ENCODE measurements at places on chromosomes 11 and 22.

GRCh38 chr22:46678785-46679700 lies 58.9 kb downstream of the GRAMD4 start:
- DNase-seq, result no peak

DNA sequence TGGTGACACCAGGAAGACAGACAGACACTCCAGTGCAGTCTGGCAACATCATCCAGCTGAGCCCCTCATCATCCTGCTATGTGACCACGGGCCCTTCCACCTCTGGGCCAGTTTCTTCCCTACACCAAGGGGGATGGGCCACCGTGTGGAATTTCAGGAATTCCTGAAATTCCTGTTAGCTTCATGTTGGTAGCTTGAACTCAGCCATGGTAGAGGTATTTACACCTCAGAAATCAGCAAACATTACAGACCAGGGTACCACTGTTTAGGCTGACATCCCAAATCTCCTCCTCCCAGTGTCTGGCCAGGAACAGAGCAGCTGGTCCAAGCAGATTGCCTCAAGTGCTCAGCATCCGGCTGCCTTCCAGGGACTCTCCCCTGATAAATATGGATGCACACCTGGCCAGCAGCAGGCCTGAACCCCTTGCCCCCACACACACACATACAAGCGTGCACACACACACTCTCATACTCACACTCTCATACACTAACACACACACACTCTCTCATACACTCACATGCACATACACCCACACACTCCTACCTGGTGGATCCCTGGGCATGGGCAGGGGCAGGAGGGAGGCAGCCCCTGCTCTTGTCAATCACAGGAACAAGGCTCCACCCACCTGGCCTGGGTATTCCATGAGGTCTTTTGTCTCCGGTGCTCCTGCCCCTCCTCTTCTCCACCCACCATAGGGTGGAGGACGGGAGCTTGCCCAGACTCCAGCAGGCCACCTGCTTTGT lies 85.2 kb downstream of the BUD13 start:
- DNase-seq, result no peak

- no peak for DNase-seq
Measured at GRCh38 chr11:78935398-78936068, 360.9 kb upstream of the NARS2 start.

GRCh38 chr22:50167689-50168489 lies 2.6 kb upstream of the PANX2 start:
- DNase-seq, result no peak

- DNase-seq, result no peak
Measured at GRCh38 chr11:8604078-8604723, 10.2 kb upstream of the STK33 start.

DNA sequence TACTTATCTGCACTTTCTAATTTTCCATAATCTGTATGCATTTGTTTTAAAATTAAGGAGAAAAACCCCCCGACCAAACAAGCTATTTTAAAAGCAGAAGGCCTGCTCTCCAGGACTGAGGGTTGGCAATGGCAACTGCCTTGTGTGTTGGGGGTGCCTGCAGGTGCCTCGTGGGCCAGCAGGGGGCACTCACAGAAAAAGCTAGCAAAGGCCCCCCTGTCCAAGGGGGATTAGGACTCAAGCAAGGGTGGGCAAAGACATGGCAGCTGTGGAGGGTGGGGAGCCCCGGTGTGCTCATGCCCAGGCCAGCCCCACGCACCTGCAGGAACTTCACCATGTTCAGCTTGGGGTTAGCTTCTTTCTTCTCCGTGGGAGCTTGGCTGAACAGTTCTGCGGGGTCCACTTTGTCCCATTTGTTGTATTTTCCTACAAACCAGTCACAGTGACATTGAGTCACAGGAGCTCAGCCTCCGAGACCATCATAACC lies 10.3 kb downstream of the TOP3B start:
- DNase-seq, result no peak

DNA sequence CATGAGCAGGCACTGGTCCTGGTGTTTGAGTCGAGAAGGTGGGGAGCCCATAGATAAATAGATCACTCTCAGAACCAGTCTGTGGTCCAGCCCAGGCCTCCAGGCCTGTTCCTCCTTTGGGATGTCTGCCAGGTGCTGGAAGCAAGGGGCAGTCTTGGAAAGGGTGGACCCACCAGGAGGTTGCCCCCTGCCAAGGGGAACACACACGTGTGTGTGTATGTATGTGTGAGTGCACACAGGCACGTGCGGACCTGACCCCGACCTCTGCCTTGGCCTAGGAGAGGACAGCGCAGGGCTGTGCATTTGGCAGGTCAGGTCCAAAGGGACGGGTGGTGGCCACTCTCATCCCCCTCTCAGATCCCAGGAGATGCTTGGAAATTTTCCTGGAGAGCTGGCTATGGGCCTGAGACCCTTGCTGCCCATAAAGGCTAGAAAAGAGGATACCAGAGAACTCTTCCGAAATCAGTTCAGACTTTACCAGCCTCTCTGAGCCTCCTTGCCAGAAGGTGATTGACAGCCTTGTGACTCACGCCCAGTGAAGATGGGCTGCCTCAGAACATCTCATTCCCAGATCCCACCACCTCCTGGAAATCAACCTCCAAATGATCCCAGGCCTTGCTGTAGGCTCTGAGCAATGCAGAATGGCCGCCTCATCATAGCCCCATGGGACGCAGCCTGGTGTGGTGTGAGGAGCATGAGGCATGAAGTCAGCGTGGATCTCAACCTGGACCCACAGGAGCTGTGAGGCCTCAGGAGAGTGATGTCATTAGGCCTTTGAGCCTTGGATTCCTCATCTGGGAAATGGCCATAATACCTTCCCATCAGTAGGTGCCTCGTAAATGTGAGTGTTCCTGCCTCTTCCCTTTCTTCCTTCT lies 24.0 kb upstream of the CREB3L1 start:
- no peak for DNase-seq

GRCh38 chr11:113874581-113875233 lies 665 bp downstream of the USP28 start:
- peak; percentile 81 for DNase-seq

DNA sequence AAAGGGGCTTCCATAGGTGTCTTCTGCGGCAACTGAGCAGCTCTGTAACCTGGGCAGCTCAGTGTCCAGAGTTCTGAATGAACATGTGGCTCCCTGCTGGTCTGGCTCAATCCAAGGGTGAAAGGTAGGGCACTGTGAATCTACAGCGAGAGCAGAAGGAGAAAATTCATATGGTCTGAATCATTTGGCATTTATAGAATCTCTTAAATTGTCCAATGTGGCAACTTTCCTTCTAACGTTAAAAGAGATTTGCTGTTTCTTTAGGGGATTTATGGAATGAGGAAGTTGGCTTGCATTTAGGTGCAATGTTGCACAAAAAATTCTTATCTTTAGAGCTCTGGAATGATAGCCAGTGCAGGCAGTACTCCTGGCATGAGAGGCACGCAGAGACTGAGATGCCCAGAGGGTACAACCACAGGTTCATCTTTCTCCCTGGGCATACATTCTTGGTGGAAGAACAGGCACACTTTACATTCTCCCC lies 17.0 kb downstream of the ATXN10 start:
- DNase-seq, result no peak

GRCh38 chr11:86160541-86161149 lies 83.9 kb upstream of the EED start:
- DNase-seq, result no peak

DNA sequence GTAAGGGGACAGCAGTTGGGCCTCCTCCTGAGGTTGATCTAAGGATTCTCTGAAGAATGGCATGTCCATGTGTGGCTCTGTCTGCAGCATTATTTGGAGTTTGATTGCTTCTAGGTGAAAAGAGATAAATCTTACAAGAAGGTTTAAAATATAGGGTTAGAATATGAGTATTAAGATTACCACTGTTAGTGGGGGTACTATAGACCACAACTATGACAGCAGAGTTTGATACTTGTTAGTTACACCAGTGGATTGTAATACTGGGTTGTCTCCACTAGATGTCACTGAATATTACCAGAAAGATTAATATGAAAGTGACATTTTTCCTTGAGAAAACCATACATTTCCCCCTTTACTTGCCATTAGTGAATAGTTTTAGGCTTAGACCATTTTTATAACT lies 47.9 kb downstream of the ZNF280B start:
- no peak for DNase-seq

DNA sequence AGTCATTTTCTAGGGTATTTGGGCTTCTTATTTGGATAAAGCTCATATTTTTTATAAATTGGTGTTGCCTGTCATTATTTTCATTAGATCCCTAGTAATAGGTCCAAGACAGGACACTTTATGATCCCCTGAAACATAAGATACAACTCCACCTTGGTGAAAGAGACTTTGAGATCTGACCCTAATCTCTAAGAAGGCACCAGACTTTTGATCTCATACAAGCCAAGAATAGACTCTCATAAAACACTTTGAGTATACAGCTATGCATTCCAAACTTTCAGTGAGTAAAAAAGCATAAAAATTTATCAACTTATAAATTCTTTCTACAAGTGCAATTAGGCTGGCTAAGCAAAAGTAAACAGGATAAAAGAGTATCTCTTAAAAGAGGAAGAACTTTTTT lies 451.2 kb downstream of the MN1 start:
- no peak for DNase-seq

- no peak for DNase-seq
Measured at GRCh38 chr11:69064394-69064957, 15.7 kb downstream of the TPCN2 start.

DNA sequence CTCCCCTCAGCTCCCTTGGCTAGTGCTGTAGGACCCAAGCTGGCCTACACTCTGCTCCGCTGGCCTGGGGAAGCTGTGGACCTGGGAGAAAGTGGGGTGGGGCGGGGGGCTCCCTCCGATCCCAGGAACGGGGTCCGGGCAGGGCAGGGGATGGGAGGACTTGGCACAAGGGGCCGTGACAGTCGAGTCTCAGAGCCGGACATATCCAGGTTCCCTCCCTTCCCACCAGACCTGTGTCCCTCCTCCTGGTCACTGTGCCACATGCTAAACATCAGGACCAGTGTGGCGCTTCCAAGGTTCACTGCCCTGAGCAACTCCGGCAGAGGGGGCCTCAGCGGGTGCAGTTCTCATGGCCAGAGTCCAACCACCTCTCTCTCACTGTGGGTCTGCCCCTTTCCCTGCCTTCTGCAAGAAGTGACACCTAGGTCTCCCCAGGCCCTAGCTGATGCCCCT lies 2.0 kb downstream of the DUSP8 start:
- no peak for DNase-seq

GRCh38 chr11:70512716-70513115 lies 114.4 kb downstream of the CTTN start:
- no peak for DNase-seq

DNA sequence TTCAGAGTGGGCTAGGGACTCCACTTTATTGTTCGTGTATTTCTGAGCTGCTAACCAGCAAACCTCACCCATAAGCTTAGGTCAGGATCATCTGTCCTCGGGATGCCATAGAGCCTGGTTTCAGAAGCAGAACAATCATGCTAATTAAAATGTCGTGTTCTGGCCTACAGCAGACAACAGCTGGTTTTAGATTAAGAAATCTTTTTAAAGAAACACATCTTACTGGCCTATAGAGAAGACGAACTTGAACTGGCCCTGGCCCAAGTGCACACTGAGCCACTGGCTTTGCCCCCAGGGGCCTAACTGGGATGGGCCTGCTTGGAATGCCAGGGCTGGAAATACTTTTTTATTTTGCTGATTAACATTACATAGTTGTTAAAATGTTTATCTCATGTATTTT lies 63.2 kb downstream of the ALX4 start:
- DNase-seq, result no peak

GRCh38 chr22:19466126-19466716 lies 12.8 kb downstream of the UFD1 start:
- DNase-seq, result no peak

GRCh38 chr11:37572491-37573171 lies 974.6 kb upstream of the RAG2 start:
- no peak for DNase-seq

- no peak for DNase-seq
Measured at GRCh38 chr22:49381595-49382450, 445.9 kb downstream of the BRD1 start.

- no peak for DNase-seq
Measured at GRCh38 chr22:26949193-26949592, 291.8 kb downstream of the MIAT start.

DNA sequence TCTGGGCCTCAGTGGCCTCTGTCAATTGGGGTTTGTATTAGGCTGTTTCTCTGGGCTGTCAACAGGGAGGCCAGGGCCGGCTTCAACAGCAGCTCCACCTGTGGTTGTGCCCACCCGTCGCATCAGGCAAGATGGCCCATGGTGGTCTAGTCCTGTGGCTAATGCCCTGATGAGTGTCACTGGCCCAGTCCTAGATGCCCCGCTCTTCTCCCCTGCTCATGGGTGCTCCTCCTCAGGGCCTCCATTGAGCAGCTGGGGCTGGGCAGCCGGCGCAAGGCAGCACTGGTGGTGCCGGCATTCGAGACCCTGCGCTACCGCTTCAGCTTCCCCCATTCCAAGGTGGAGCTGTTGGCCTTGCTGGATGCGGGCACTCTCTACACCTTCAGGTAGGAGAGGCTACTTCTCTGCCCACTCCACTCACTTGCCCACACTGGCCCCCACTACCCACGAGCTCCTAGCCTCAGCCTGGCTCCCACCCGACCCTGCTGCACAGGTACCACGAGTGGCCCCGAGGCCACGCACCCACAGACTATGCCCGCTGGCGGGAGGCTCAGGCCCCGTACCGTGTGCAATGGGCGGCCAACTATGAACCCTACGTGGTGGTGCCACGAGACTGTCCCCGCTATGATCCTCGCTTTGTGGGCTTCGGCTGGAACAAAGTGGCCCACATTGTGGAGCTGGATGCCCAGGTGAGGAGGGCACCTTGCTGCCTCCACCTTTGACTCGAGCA lies 5.4 kb downstream of the LARGE2 start:
- no peak for DNase-seq

GRCh38 chr11:128629516-128630106 lies 42.3 kb upstream of the ETS1 start:
- DNase-seq, result no peak

DNA sequence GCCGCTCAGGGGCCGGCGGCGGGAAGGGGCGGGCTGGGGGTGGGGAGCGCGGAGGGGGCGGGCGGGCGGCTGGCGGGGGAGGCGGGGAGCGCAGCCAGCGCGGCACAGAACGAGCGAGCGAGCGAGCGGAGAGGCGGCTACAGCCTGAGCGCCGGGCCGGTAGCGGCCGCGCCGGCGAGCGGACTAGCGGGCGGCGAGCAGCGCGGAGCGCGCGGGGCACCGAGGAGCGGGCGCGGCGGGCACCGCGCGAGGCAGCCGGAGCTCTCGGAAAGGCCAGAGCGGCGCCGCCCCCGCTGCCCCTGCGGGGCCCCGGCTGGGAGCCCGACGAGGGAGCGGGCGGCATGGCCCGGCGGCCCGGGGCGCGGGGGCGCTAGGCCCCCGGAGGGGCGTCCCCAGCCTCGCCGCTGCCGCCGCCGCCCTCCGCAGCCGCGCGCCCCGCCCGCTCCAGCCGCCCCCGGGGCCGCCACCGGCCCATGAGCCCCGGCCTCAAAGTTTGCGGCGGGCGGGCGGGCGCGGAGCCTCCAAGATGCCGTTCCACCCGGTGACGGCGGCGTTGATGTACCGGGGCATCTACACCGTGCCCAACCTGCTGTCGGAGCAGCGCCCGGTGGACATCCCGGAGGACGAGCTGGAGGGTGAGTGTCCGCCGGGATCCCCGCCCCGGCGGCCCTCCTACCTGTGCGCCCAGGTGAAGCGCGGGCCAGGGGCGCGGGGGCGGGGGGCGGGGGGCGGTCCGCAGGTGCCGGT lies at the start of gene CABP7:
CABP7 (plus strand) TSS at position 105 of the 747 bp plus-strand sequence; CDS start at position 527, 422 bp downstream.
- no peak for DNase-seq

GRCh38 chr11:35235936-35236666 lies 97.1 kb downstream of the CD44 start:
- no peak for DNase-seq

- no peak for DNase-seq
Measured at GRCh38 chr11:43508511-43508918, 149.8 kb downstream of the TTC17 start.
